ENCODE measurements at places on chromosomes 7 and 10.

- no peak for DNase-seq
Observed at GRCh38 chr7:133853706-133854276, 273.3 kb upstream of the LRGUK start.

DNA sequence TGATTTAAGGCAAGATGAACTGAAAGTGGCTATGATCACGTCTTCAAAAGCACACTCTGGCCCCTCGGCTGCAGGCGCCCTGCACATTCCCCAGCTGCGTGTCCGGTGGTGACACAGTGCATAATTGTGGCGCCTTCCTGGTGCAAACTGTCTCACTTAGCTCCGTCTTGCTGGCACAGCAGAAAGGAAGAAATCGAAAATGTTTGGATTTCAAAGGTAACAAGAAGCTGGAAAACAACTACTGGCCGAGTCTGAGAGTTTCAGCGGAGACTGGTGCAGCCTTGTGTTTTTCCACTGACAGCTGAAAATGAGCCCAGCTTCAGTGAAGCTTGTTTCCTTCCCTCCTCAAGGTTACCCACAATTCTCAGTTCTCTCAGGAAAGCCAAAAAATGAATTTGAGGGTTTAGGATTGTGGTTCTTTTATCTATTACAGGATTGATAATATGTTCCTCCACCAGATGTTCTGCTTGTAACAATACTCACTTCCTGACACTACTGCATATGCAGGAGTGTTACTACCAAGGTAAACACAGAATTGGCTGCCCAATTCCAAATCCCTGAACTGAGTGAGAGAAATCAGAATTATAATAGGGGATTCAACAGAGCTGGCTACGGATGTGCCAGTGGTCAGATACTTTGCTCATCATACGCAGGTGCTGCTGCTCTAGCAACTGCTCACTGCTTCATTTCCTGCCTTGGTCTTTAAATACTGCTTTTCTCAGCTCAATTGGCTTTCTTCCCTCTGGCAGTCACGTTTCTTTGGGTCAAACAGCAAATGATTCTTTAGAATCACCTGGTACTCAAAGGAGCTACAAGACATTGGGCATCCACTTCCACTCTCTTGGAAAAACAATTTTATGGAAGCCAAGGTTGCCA lies 63.7 kb downstream of the TRUB1 start:
- DNase-seq, result no peak

- DNase-seq, result no peak
Observed at GRCh38 chr10:21355591-21356011, 169.9 kb downstream of the SKIDA1 start.

DNA sequence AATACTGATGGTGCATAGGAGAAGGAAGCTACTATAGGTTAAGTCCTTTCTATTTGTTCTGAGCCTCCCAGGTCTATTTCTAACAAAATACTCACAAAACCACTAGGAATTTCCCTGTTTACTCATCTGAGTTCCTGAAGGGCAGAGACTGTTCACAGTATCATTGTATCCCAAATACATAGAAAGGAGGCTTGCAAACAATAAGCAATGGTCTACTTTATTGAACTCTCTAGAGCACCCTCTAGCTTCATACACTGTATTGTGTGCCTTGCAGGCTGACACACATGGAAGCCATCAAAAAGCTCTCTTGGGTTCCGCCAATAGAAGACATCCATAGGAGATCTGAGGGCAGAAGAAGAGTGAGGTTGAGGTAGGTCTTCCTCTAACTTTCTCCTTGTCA lies 826.1 kb downstream of the GRM8 start:
- DNase-seq, result no peak

GRCh38 chr10:121137533-121137932 lies 286.4 kb downstream of the WDR11 start:
- no peak for DNase-seq

GRCh38 chr10:128852902-128853301 lies 614.1 kb upstream of the MGMT start:
- DNase-seq, result no peak

DNA sequence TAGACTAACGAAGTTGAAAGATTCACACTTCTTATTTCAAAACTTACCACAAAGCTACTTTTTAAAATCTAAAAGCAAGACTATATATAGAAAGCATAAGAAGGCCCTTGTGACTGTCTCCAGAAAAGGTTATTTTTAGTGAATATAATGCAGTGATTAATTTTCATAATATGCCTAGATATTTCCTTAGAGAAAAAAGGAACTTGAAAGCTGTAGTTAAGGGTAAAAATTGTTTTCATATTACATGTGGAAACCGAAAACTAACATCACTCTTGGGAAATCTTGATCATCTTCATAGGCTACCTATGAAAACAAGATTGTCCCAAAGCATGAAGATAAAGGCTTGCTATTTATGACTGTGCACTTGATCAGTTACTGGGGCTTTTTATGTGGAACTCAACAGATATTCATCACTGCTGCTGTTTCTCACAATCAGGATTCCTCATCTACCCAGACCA lies 223.2 kb downstream of the SH2D4B start:
- no peak for DNase-seq

- DNase-seq, result peak; percentile 23
Observed at GRCh38 chr7:17234030-17234397, 64.4 kb upstream of the AHR start.

- no peak for DNase-seq
Observed at GRCh38 chr7:80611779-80612178, 26.7 kb upstream of the CD36 start.

DNA sequence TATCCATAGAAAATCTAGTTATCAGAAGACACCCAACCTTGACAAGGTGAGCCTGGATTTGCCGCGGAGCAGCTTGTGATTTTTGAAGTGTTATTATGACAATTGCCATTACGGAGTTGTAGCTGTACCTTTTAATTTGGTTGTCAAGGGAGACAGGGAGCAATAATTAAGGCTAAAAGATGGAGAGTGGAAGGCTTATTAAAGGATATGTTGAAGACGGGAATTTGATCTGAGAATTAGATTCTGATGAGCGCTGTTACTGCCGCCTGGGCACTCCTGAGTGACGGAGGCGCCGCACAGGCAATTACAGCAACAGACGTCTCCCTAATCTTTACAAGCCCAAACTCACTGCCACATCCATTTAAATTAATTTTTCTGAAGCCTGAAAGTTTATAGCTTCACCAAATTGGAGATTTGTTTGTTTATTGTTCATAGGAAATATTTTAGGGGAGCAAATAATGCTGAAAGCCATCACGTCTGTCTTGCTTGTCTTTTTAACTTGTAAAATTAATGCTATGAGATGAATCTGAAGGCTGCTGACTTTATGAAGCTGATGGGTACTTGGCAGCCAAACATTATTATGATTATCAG lies 475.0 kb upstream of the ADARB2 start:
- no peak for DNase-seq

- no peak for DNase-seq
Observed at GRCh38 chr10:43083764-43084163, 6.9 kb downstream of the RET start.

- no peak for DNase-seq
Observed at GRCh38 chr7:57342954-57343353, 107.0 kb upstream of the ZNF716 start.

DNA sequence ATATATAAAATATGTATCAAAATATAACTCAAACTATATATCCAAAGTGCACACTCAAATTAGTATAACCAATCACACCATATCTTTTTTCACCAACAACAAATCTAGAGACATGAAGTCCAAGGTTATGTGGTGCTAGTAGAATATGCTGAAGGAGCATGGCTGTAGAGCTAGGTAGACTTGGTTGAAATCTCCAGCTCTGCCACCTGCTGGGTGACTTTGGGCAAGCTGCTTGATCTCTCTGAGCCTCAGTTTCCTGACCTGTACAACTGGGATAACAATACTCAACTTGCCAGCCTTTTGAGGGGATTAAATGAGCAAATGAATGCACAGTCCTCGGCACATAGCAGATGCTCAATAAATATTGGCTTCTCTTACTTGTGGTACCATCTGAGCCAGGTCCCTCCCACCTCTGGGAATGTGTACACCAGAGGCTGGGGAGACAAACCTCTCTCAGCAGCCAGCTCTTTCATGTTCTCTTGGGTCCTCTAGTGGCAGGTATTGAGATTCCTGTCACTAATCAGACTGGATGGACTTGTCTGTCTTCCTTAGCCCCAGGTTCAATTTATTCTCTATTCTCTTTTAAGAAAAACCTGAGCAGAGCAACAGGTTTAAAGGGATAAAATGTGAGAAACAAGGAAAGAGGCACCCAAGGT lies 94.3 kb upstream of the PDE1C start:
- no peak for DNase-seq

GRCh38 chr10:120719333-120719732 lies 131.8 kb upstream of the WDR11 start:
- DNase-seq, result no peak

DNA sequence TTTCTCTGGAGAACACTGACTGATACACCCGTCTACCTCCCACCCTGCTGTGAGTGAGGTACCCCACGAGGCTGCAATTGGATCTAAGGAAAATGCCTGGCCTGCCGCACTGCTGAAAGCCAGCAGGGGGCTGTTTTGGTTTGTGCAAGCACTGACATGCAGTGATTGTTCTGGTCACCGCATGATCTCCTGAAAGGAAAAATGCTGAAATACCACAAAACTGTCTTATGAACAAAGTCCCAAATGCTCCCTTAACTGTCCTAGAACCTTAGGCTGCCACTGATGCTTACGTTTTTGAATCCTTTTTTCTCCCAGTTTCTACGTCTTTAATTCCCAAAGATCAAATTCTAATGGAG lies 132.7 kb downstream of the JCAD start:
- DNase-seq, result no peak

GRCh38 chr7:116211006-116211912 lies 920 bp downstream of the TES start:
- peak; percentile 56 for DNase-seq

GRCh38 chr7:12351843-12352242 lies 51.8 kb downstream of the VWDE start:
- no peak for DNase-seq

DNA sequence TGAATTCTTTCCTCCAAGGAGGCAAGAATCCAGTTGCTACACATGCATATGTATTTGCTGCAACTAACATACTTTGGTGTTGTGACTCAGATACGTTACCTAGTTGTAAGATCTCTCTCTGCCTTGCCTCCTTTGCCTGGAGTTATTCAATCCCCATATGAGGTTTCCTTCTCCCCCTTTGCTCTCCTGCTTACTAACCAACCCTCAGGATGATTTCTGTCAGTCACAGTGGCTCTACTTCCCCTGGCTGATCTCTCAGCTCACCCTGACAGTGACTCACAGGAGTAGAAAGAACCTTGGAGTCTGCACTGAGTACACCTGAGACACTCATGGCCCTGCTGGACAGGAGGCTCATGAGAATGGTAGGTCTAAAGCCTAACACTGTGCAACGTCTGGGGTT lies 92.0 kb downstream of the TMEM106B start:
- DNase-seq, result no peak

DNA sequence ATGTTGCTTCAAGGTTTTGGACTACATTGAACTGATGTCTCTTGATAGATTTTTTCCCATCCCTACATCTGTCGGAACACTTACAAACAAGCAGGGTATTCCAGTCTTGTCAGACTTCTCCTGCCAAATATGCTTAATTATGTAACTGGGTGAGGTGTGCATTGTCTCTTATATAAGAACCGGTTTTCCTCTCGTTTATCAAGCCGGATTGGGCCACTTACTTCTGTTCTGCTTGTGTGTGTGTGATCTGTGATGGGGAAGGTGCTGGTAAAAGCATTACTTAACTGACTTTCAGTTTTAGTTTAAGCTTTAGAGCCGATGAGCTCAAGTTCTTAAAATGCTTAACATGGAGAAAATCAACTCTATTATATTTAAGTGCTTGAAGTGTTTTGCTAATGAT lies 57.9 kb downstream of the OTUD1 start:
- DNase-seq, result no peak

- no peak for DNase-seq
Observed at GRCh38 chr10:2949221-2949947, 118.0 kb upstream of the PFKP start.

DNA sequence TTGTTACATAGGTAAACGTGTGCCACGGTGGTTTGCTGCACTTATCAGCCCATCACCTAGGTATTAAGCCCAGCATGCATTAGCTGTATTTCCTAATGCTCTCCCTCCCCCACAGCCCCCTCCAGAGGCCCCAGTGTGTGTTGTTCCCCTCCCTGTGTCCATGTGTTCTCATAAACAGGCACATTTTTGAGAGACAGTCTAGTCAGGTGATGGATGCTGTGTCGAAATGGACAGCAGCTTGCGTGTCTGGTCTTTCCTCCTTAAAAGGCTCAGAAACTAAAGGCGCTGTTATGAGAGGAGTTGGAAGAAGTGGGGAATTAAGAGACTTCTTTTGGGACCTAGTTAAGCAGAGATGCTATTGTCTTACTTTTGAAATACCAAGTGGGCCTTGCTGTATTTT lies 296.0 kb downstream of the BBS9 start:
- DNase-seq, result no peak

- no peak for DNase-seq
Observed at GRCh38 chr10:13882119-13882711, 295.4 kb downstream of the PRPF18 start.

DNA sequence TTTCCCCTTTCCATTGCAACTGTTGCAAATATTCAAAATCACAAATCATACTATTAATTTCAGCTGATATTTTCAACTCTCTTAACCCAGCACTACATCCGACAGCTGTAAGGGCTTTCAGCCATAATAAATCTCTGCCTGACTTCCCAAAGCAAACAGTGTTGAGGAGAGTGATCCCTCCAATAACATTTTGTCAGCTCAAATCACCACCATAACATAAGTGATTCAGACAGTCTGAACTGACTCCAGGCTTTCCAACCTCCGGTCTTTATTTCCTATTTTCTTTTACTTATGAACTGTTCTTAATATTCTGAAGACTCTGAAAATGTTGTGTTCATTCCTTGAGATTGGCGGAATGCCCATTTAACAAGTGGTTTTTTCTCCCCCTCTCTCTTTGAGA lies 1085.9 kb downstream of the GATA3 start:
- DNase-seq, result no peak

GRCh38 chr7:155229548-155230168 lies 68.0 kb upstream of the INSIG1 start:
- no peak for DNase-seq

- DNase-seq, result no peak
Observed at GRCh38 chr10:119362122-119362521, 154.8 kb downstream of the GRK5 start.

DNA sequence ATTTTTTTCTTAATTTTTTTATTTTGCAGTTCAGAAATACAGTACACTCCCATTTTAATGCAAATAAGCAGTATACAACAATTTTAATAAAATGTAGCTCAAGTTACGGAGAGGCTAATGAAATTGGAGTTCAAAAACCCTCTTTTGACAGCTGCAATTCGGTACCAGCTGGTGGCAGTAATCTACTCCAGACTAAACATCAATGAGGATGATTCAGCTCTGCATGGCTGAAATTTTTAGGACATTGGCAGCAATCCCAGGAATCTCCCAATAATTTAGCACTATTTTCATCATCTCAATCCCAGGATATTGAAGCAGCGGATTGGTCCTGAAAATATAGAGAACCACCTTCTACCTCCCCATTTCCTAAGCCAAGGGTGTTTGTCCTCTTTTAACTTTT lies 278.8 kb downstream of the CACNA2D1 start:
- DNase-seq, result no peak

- no peak for DNase-seq
Observed at GRCh38 chr7:346116-346898, 56.3 kb downstream of the FOXL3 start.

GRCh38 chr10:33190406-33190805 lies 144.1 kb downstream of the NRP1 start:
- no peak for DNase-seq

GRCh38 chr10:62726142-62726541 lies 78.4 kb upstream of the ADO start:
- no peak for DNase-seq
